ENCODE measurements at places on chromosomes 2 and 18.

- no peak for DNase-seq
These were observed 15.1 kb upstream of the CYP27C1 start for GRCh38 chr2:127235082-127235702.

DNA sequence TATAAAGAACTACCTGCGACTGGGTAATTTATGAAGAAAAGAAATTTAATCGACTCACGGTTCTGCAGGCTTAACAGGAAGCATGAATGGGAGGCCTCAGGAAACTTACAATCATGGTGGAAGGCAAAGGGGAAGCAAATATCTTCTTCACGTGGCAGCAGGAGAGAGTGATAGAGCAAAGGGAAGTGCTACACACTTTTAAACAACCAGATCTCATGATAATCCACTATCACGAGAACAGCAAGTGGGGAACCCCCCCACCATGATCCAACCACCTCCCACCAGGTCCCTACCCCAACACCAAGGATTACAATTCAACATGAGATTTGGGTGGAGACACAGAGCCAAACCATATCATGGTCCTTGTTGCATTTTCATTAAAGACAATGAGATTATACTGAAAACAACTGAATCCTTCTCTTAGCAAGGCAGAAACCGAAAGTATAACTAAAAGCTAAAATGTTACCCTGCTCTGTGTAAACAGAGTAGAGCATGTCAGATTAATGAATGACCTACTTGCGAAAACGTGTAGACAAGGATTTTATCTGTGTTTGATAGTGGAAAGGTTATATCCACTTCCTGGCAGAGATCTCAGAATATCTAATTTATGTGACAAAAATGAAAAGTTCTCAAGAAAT lies 60.1 kb upstream of the RBBP8 start:
- DNase-seq: peak; percentile 49

- no peak for DNase-seq
These were observed 29.3 kb upstream of the DCC start for GRCh38 chr18:52310651-52311050.

GRCh38 chr2:29013057-29013780 lies 32.1 kb downstream of the TOGARAM2 start:
- peak; percentile 24 for DNase-seq

GRCh38 chr2:36338827-36339145 lies 16.8 kb upstream of the CRIM1 start:
- peak; percentile 70 for DNase-seq

DNA sequence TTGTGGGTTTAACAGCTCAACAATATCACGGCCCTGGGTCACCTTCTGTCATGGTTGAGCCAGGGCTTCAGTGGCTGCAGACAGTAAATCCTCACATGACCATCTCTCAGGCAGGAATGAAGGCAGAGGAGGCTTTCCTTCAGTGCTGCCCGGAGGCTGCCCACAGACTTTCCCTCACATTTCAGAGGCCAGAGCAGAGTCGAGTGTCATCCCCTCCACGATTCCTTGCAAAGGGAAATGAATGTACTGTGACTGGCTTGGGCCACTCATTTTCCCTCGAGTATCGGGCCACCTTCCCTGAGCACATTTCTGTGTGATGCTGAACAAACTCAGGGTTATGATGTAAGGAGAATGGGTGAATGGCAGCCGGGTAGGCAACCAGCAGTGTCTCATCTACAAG lies 10.0 kb upstream of the REEP1 start:
- no peak for DNase-seq

GRCh38 chr18:25052511-25052921 lies 299.4 kb downstream of the ZNF521 start:
- DNase-seq: no peak

DNA sequence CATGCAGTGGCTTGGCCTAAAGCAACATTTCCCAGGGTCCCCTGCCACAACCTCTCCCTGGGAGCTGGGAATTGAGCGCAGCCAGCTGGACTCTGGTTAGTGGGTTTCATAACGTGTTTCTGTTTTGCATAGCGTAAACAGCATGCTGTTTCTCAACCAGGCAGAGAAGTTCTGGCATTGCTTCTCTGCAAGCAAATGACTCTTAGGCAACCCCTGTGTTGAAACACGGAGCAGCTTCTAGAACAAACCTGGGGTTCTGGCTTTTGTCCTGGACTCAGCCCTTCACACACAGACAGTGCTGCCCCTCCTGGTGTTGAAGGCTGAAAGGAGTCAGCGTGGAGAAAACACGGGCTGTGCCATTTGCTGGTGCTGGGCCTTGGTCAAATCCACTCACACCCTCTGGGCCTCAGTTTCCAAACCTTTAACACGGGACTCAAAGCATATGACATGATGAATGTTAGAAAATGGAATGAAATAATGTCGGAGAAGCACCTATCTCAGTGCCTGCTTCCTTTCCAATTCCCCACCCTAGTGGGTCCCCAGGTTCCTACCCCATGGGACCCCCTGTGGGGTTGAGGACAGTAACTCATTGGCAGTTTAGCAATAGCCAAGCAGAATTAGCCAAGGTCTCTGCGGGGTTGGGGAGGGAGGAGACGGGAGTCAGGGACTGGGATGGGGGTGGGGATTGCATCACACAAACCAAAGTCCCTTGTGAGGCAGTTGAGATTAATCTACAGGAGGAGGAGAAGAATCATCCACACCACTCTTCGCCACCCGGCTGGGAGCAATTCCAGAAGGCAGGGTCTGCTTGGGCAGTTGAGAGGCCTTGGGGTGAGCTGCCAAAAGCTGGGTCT lies 30.2 kb upstream of the IL1R2 start:
- peak; percentile 100 for DNase-seq

- no peak for DNase-seq
These were observed 2022.0 kb upstream of the CELF4 start for GRCh38 chr18:39587586-39587985.

- no peak for DNase-seq
These were observed 707 bp upstream of the SERPINB7 start for GRCh38 chr18:63774511-63774910.

DNA sequence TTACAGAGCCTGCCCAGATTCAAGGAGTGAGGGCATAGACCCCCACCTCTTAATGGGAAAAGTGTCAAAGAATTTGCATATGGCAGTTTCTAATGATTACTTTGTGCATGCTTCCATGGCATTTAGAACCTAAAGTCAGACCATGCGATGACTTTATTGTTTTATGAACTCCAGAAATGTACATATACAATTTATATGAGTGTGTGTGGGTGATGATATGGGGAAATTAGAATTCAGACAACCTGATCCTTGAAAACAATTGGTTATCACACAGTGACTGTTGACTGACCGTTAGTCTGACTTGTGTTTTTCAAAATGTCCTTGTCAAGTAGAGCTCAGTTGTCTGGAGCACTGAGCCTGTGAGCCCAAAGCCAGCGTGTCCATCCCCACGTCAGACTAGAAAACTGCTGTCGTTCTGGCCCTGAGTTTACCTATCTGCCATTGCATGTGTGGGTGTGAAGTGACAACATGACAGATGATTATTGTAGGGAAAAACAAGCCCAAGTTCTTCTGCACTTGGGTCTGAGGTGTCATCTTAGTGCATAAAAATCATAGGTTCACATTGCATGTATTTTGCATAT lies 128.4 kb downstream of the MYO3B start:
- no peak for DNase-seq

- no peak for DNase-seq
These were observed 146.3 kb downstream of the ATL2 start for GRCh38 chr2:38230756-38231155.

DNA sequence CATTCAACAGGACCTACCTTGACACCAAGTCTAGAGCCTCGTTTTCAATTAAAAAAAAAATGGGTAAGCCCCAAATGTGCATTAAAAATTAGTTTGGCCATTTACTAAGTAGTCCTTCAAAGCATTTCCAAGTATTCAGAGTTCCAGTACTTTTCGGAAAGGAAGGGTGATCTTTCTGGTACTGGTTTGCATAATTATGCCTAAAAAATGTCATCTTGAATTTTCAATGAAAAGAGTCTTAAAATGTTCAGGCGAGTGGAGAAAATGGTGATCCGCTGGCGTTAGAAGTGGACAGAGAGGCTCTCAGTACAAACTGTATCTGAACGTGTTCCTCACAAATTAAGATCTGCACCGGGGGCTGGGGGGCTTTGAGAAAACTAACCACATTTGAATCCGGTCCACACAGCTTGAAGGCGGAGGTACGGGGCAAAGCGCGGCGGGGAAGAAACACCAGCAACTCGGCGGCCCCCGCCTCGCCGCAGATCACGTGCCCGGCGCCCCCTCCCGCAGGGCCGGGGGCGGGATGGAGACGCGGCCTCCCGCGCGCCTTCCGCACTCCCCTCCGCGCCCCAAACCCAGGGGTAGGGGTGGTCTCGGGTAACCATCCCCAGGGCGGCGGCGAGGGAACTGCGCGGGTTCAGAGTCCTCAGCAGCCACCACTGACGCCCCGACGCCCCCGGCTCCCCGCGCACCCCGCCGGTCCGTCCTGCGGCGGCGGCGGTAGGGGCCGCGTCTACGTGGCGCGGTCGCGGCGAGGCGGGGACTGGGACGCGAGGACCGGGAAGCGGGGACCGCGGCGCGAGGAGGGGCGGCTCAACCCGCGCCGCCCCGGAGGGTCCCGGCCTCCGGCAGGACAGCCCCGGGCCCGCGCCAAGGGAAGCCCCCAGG lies 564 bp downstream of the LPIN2 start:
- peak; percentile 18 for DNase-seq

- peak; percentile 81 for DNase-seq
These were observed 141.2 kb downstream of the PID1 start for GRCh38 chr2:229129738-229130371.

- DNase-seq: peak; percentile 92
These were observed 182.5 kb upstream of the OSR1 start for GRCh38 chr2:19540739-19541525.

- DNase-seq: no peak
These were observed 126.8 kb upstream of the HS6ST1 start for GRCh38 chr2:128445523-128445900.

- no peak for DNase-seq
These were observed 176.0 kb downstream of the DIS3L2 start for GRCh38 chr2:232137356-232138147.

GRCh38 chr2:9573840-9574239 lies 18.2 kb upstream of the ADAM17 start:
- DNase-seq: no peak

DNA sequence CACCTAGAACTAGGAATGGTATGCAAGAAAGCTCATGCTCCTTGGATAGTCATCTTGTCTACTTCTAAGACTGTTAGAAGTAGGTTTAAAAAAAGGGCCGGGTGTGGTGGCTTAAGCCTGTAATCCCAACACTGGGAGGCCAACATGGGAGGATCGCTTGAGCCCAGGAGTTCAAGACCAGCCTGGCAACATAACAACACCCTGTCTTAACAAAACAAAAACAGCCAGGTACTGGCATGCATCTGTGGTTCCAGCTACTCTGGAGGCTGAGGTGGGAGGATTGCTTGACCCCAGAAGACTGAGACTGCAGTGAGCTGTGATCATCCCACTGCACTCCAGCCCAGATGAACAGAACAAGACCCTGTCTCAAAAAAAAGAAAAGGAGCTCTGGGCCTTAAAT lies 19.9 kb downstream of the PNO1 start:
- no peak for DNase-seq

- no peak for DNase-seq
These were observed 522.2 kb downstream of the PIK3C3 start for GRCh38 chr18:42477267-42477666.

DNA sequence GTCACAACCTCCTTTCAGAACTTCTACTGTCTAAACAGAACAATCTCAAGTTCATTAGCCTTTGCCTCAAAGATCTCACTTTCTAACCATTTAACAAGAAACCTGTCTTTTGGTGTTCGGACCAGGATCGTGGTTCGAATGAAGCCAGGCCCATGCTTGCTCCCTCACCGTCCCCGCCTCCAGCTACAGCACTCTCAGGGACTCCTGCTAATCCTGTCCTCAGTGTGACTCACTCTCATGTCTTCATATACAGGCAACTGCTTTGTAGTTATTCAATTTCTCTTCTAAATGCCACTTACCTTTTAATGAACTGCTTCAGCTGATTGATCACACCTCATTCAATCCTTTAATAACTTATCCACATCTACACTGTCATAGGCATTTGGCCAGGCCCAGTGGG lies 15.8 kb downstream of the SERTAD2 start:
- no peak for DNase-seq

GRCh38 chr18:77133835-77134496 lies 1.4 kb upstream of the MBP start:
- no peak for DNase-seq

DNA sequence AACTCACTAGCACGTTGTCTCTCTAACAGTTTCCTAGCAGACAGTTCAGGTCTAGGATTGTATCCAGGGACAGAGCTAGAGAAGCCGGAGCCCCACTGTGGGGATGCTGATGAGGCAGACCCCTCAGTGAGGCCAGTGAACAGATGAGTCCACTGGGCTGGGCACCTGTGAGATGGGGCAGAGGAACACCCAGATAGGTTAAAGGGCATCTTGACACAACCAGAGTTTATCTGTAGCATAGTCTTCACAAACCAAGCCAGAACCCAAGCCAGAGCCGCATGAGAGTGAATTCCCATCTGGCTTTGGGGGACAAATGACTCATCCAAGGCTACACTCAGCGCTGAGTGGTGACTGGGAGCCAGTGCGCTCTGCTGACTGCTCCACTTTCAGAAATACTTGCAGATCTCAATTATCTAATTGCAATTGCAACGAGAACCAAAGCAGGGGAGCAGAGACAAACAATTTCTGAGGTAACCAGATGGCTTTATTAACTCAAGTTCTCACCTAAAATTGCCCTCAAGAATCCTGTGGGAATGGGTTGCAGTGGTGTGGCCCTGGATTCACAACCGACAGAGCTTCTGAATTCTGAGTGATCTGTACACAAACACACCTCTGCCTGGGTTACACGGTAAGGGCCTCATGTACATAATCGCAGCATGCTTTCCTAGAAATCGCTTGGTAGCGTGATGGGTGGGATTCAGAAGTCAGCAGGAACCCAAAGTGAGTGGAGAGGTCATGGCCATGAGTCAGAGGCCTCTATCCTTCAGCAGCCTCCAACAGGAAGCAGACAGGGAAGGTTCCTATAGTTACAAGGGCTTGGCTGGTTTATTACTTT lies 48.7 kb upstream of the MSH2 start:
- peak; percentile 27 for DNase-seq

DNA sequence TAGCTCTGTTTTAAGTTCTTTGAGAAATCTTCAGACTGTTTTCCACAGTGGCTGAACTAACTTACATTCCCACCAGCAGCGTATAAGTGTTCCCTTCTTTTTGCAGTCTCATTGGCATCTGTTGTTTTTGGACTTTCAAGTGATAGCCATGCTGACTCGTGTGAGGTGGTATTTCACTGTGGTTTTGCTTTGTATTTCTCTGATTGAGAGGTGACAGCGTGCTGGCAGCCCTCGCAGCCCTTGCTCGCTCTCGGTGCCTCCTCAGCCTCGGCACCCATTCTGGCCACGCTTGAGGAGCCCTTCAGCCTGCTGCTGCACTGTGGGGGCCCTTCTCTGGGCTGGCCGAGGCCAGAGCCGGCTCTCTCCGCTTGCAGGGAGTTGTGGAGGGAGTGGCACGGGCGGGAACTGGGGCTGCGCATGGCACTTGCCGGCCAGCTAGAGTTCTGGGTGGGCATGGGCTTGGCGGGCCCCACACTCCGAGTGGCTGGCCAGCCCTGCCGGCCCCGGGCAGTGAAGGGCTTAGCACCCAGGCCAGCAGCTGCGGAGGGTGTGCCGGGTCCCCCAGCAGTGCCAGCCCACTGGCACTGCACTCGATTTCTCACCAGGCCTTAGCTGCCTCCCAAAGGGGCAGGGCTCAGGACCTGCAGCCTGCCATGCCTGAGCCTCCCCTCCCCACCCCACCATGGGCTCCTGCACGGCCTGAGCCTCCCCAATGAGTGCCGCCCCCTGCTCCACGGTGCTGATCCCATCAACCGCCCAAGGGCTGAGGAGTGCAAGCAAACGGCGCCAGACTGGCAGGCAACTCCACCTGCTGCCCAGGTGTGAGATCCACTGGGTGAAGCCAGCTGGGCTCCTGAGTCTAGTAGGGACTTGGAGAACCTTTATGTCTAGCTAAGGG lies 151.8 kb downstream of the IRS1 start:
- DNase-seq: peak; percentile 33
